ENCODE measurements at places on chromosomes 16 and 17. TPM values are rescaled to one million over a fixed set of nuclear protein-coding genes. Genes with fewer than 3 reads are reported as not detected.
A peak's percentile ranks its signal among the peaks of the same experiment; 100 is the strongest.

- no peak for DNase-seq
Observed at GRCh38 chr16:52128361-52128760, 418.6 kb downstream of the TOX3 start.

DNA sequence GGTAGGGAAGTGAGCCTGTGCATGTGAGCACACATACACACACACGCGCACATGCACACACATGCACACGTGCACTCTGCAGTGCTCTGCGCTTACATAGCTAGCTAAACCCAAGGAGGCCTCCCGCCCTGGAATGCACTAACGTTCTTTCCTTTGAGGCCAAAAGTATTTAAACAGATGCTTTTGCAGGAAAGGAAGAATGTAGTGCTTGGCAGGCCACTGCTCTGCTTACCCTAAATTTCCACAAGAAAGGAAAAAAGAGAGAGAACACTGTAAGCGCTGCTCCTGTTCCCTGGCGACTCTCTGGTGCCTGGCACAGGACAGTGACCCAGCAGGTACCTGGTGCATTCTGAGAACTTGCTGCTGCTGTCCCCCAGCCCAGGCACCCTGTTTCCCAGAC lies 31.3 kb upstream of the MRPS23 start:
- DNase-seq: no peak

The NAT9 gene
- 32.1 TPM for total RNA-seq

GRCh38 chr17:55479903-55480302 lies 31.3 kb downstream of the SMIM36 start:
- no peak for DNase-seq

GRCh38 chr16:33877-34647 lies 19.3 kb downstream of the POLR3K start:
- no peak for DNase-seq

GRCh38 chr17:73513426-73513825 lies 130.8 kb downstream of the SDK2 start:
- no peak for DNase-seq

DNA sequence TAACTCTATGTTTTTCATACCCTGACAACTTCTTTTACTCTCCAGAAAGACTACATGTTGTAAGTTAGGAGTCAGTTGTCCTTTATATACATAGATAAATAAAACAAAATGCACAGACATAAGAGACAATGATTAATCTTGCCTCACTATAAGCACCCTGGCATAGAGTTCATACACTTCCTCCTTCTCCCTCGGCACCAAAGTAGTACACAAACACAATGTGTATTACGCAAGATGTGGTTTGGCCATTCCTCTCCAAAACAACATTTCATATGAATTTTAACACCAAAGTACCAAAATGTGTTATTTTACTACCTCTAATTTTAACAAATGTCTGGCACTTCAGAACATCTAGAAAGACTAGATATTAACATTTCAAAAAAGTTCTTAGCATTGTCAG lies 17.2 kb upstream of the SLFN11 start:
- no peak for DNase-seq

GRCh38 chr16:68987734-68988457 lies 117.6 kb upstream of the HAS3 start:
- DNase-seq: no peak

The CCL11 gene
- not detected for total RNA-seq

- no peak for DNase-seq
Observed at GRCh38 chr17:2157081-2157480, 102.2 kb downstream of the HIC1 start.

DNA sequence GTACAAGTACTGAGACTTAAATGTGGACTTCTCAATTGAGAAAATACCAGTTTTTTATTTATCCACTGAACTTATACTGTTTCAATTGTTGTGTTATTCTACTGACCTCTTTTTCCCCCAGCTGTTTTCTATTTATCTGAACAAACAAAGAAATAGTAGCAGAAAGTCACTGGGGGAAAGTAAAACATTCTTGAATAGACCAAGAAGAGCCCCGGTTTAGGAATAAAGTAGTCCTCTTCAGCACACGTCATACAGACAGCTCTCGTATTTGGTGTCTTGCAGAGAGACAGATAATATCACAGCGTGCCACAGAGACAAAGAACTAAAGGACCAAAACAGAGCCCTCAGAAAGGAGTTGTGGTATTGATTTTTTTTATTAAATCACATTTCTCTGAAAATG lies 1159.1 kb upstream of the CDH8 start:
- DNase-seq: no peak

The MLKL gene
- total RNA-seq: 45.2 TPM

DNA sequence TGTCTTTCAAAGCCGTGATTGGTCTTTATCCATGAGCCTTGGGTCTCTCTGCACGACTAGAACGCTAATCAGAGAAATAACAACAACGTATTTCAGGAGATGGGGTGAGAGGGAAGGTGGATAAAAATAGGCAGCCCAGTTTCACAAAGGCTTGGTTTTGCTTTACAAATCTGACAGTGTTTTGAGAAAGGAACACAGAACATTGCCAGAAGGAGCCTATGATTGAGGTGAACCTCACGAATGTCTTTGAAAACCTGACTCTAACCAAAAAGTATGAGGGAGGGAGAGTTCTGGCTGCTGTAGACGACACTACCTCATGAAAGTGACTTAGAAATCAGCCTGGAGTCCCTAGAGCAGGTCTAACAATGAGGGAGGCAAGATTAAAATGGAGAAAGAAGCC lies 38.0 kb upstream of the NOL11 start:
- DNase-seq: no peak

DNA sequence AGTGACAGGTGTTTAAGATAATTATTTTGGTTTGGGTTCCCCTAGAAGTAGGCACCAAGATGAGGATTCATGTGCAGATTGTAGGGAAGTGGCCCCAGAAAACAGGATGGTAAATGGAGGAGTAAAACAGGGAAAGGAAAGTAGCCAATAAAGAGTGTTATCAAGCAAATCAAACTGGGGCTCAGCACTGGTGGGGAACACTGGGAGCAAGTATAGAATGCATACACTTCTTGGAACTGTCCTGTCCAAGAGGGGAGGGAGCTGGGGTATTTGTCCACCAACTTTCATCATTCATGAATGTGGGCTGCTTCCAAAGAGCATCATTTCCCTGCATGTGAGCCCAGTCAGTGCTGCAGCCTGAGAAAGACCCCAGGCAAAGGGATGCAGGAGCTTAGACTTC lies 215.7 kb upstream of the IRX5 start:
- DNase-seq: no peak

The DDX19B gene
- 35.8 TPM for total RNA-seq

- DNase-seq: no peak
Observed at GRCh38 chr17:15884731-15885130, 60.2 kb upstream of the ADORA2B start.

DNA sequence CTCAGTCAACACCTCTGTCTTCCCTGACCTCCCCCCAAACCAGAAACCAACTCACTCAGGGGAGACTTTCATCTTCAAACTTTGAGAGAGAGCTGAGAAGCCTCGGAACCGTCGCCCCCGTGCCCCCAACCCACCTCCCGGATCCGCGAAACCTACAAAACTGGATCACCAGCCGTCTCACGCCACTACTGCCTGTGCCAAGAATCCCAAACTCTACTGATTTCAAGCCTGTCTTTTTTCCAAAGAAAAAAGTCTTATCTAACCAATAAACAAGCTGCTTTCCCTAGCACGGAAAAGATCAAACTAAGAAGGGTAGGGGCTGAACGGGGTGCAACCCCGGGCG lies 2.0 kb downstream of the AXIN2 start:
- no peak for DNase-seq

- DNase-seq: peak; percentile 52
Observed at GRCh38 chr16:15949210-15950160, at the start of gene ABCC1. Gene ABCC1 (plus strand): TSS chr16:15949616. CDS start chr16:15949752, 136 bp downstream.

DNA sequence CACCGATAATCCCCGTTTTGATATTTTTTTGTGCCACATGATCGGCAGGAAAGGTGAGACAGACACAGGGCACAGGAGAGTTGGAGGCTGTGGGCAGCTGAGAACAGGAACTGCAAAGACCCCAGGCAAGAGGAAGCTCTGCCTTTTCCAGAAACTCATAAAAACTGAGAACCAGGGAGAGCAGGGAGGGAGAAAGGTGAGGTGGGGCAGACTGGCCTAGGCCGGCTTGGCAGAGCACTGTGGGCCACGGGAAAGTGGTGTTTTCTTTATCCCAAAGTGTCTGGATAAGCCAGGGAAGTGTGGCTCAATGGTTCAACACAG lies 11.8 kb upstream of the AXIN2 start:
- no peak for DNase-seq

The GAA gene
- total RNA-seq: 18.7 TPM
